Endothelial cell (in vitro differentiated cells): ENCODE measurements at places on chromosomes 12 and 14.

DNA sequence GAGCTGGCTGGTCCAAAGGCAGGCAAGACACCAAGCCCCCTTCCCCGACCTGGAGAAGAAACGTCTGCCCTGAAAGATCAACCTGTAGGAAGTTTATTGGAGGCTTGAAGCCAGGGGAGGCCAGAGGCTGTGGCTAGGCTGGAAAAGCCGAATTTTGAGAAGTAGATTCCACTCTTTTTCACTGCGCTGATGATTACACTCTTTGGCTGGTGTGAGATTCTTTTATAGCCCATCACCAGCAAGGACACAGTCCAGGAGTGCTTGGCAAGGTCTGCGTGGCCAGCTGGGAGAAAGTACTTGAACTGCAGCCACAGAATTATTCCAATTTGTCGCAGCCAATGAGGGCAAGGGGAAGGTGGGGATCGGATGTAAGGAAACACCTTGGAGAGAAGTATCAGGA, 45.0 kb downstream of the SYNE3 start:
- DNase-seq, result no peak

DNA sequence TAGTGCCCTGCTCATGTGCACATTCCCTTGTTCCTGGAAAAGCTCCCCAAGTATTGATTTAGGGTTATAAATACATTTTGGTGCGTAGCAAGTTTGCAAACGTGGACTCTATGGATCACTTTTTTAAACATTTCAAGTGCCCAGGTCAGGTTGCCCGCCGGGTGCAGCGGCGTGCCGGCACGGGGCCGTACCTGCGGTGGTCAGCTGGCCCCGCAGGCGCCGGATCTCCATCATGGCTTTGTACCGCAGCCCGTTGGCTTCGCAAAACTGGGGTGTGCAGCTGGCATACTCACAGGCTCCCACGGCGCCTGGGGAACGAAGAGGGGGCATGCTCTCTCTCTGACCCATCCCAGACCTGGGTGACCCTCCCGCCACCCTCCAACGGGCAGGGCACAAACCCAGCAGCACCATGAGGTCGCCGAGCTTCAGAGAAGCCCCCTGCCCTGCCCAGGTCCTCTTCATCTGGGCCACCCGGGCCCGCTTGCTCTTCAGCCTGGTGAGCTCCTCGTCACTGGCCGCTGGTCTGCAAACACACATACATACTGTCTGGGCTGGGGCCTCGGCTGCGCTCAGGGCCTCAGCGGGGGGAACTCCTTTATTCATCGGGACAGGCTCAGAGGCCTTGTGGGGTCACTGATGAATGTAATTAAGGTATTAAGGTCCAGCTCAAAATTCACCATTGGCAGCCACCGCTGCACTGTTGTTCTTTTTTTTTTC, 35.1 kb downstream of the DHX37 start:
- no peak for DNase-seq

DNA sequence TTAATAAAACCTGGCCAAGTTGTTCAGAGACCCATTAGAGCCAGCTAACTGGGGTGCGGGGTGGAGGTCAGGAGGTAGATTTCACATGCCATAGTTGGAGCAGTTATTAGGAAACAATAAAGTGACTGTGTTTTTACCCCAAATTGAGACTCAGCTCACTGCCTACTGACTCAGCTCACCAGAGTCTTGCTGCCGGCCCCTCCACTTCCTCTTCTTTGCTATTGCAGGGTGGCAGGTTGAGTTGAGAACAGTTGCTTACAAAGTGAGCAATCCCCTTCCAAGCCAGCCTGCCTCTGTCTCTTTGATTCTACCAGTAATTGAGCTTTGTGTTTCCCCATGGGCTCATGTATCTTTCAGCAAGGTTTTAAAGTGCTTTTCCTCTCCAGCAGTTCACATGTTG, 12.9 kb downstream of the ST8SIA1 start:
- no peak for DNase-seq

DNA sequence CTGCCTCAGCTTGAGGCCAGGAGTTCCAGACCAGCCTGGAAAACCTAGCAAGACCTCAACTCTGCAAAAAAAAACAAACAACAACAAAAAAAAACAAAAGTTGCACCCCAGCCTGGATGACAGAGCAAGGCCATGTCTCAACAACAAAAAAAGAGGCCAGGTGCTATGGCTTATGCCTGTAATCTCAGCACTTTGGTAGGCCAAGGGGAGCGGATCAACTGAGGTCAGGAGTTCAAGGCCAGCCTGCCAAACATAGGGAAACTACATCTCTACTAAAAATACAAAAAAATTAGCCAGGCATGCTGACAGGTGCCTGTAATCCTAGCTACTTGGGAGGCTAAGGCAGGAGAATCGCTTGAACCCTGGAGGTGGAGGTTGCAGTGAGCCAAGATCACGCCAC, 6.5 kb upstream of the SLC2A14 start:
- DNase-seq, result no peak

DNA sequence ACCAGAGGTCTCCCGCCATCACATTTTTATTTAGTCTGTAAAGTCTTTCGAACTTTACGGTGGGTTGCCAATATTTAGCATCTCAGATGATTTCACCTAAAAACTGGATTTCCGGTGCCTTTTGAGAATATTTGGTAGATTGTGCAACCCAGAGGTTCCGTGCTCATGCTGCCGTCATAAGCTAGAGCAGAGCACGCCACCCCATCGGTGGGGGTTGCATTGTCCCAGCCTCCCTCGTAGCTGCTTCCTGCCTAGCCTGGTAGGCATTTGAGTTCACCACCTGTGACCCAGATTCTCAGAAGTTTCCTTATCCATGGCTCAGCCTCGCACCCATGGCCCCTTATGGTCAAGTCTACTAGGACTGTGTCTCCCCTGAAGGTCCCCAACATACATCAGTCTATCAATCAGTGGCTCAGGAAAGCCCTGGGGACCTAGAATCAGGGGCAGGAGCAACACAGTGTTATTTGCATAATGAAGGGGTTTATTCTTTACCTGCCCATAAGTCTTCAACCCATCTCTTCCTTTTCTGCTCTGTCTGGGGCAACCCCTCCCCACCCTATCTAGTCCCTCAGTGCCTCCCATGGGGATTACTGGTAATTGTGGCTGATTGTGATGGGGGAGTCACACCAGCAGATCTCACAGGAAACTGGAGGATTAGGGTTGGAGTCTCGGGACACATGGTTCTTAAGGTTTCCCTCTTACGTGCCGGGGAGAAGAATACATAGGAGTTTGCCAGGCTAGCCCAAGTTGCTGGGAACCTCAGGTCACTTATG, 152.3 kb downstream of the PHETA1 start:
- no peak for DNase-seq

GRCh38 chr12:67647181-67647798, 1.3 kb upstream of the DYRK2 start:
- peak; percentile 35 for DNase-seq

DNA sequence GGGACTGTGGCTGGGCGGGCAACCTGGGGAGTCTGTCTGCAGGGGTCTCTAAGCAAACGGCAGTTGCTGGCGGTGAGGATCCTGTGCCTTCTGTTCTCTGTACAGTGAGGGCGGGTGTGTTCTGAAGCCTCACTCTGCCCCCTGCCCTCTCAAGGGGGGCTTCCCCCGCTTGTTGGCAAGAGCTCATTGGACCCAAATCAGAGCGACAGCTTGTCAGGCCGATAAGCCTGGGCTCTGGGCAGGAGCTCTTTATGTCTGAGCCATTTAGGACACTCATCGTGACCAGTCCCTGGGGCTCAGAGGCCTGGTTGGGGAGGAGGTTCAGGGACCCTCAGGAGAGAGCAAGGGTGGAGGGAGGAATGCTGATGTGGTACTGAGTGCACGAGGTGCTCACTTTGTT, 136.0 kb downstream of the TSPAN9 start:
- DNase-seq, result no peak

DNA sequence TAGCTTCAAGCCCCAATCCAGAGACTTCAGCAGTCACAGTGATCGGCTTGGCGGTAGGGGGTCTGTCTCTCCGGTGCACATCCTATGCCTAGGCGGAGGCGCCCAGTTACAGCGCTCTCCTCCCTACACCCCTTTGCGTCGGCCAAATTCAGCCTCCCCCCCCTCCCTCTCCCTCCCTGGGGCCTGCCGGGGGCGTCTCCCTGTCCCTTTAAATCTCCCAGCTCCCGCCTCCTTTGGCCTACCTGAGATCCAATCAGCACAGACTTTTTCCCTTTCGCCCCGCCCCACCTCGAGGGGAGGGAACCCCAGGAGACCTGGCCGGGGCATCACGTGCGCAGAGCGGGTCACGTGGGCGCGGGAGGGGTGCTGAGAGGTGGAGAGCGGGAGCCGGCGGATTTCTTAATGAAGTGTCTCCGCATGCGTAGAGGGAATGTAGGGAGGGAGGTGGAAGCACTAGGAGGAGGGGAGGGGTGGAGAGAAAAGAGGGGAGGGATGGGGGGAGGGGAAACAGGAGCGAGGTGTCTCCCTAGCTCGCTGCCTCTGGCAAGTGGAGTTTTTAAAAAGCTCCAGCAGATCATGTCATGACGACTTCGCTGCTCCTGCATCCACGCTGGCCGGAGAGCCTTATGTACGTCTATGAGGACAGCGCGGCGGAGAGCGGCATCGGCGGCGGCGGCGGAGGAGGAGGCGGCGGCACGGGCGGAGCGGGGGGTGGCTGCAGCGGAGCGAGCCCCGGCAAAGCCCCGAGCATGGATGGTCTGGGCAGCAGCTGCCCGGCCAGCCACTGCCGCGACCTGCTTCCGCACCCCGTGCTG, at the start of gene HOXC13:
Gene HOXC13 (plus strand): TSS at position 506 of the 815 bp plus-strand sequence. CDS start 76 bp downstream, at position 582.
- peak; percentile 90 for DNase-seq

- DNase-seq, result peak; percentile 12
Observed at GRCh38 chr12:60494244-60494643, 898.4 kb downstream of the SLC16A7 start.
